ENCODE measurements at places on chromosomes 16 and 17.
A peak's percentile ranks its signal among the peaks of the same experiment; 100 is the strongest.

GRCh38 chr17:17567631-17568030 is 23.9 kb downstream of the PEMT start:
- no peak for DNase-seq

- no peak for DNase-seq
Measured at GRCh38 chr17:1067282-1067956, 70.5 kb downstream of the TIMM22 start.

GRCh38 chr17:153851-154250 is 16.5 kb downstream of the SCGB1C2 start:
- DNase-seq, result no peak

GRCh38 chr17:5680766-5681165 is 96.5 kb upstream of the NLRP1 start:
- DNase-seq, result no peak

- no peak for DNase-seq
Measured at GRCh38 chr16:5925850-5926249, 828.3 kb upstream of the EEF2KMT start.

DNA sequence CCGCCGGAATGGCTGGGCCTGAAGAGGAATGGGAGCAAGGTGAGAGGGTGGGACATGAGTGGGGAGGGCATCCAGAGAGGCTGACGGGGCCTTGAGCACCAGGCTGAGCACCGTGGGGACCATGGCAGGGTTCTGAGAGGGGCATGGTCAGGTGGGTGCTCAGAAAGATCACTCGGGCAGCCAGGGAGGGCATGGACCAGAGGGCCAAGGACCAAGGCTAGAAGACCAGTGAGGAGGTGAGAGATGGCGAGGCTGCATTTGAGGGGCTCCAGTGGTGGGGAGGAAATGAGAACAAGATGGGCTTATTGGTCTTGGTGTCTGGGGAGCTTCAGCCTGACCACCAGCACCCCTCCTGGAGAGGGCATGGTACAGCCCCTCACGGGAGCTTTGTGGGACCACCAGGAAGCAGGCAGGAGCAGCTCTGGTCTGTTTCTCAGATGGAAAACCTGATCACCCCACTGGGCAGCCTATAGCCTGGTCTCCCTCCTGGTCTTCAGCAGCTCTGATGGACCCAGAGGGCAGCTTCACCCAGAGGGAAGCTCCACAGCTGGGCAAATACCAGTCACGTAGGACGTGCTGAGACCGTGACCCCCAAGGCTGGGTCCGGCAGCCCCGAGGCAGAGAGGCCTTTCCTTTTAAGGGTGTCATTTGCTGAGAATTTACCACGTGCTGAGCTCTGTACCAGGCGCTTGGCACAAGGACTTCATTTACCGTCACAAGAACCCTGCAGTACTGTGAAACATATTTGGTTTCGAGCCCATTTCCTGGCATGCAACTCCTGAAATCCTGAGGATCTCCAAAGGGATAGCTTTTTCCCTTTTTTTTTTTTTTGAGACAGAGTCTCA is 11.4 kb upstream of the NCBP3 start:
- DNase-seq, result no peak

- DNase-seq, result no peak
Measured at GRCh38 chr16:63981639-63982038, 1140.2 kb downstream of the CDH11 start.

- no peak for DNase-seq
Measured at GRCh38 chr16:74720579-74720978, 19.9 kb upstream of the MLKL start.

DNA sequence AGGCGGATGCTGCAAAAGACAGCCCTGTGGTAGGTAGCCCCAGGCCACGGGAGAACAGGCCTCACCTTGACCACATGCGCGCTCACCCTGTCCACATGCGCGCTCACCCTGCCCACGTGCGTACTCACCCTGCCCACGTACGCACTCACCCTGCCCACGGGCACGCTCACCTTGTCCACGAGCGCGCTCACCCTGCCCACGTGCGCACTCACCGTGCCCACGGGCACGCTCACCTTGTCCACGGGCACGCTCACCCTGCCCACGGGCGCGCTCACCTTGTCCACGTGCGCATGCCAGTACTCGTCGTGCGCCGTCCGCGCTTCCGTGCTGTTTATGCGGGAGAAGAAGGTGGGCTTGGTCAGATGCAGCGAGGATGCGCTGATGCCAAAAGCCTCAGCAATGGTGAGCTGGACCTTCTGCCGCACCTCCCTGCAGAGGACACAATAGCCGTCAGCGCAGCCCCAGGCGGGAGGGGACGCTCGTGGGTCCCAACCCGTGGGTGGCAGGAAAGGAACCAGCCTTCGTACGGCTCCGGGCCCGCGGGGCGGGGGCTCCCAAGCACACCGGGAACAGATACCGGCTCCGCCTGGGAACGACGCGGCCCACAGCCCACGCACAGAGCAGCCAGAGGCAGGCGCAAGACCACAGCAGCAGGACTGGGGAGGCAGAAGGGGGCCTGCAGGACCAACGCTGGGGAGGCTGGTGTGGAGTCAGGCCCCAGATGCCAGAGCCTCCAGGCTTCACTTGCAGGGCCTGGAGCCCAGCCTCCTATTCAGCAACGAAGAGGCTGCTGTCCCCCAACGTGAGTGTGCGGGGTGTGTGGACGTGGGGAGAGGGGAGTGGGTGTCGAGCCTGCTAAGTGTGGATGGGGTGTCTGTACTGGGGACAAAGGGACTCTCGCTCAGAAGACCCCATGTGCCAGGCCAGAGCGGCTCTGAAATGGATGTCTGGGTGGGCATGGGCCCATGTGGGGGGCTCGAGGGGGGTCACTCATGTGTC is 14.2 kb upstream of the HEXD start:
- DNase-seq, result no peak

DNA sequence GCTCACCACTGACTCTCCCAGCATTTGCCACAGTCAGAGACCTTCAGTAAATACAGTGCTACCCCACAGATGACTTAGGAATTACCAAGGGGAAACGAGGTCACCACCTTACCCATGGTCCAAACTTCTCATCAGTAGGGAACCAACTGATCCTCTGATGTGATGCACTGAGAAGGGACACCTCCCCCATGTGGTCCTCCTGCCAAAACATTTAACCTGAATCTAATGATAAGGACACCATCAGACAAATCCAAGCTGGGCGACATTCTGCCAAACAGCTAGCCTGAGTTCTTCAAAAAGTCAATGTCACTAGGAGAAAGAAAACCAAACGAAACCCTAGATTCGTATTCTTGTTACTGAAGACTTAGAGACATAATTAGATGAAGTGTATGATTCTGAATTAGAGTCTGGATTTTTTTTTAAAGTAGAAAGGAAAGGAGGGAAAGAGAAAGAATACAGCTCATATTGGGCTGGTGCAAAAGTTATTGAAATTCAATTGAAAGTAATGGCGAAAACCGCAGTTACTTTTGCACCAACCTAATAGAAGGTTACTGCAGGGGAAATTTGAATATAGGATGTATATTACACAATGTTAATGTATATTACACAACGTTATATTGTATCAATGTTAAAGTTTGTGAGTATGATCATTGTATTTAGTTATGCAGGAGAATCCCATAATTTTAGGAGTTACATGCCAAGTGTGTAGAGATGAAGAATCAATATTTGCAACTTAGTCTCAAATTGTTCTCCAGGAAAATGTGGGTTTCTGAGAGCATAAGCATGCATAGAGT is 2.3 kb upstream of the CSNK2A2 start:
- no peak for DNase-seq

DNA sequence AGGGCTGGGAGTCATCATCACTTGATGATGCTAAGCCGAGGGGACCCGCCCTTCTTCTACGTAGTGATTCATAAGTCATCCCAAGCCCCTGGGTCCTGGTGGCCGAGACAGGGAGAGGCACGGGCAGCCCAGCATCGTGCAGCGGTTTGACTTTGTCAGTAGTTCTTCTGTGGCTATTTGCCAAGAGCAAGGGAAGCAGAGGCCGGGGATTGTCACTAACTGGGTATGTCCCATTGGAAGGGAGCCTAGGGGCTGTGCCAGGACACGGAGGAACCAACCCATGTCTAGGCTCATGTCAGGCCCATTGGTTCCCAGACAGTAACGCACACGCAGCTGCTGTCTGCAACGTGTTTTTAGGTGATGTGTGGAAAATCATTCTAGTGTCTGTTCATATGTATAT is 58.5 kb downstream of the ATP2C2 start:
- DNase-seq, result no peak

GRCh38 chr16:87734644-87735043 is 31.1 kb downstream of the KLHDC4 start:
- DNase-seq, result no peak

- peak; percentile 70 for DNase-seq
Measured at GRCh38 chr17:5422505-5422904, 2.5 kb downstream of the RPAIN start.

- peak; percentile 75 for DNase-seq
Measured at GRCh38 chr16:48556913-48557351, 53.0 kb downstream of the N4BP1 start.

- no peak for DNase-seq
Measured at GRCh38 chr17:81091774-81092517, 57.0 kb downstream of the BAIAP2 start.

GRCh38 chr16:14284371-14284770 is 213.3 kb downstream of the MRTFB start:
- no peak for DNase-seq

- DNase-seq, result no peak
Measured at GRCh38 chr16:69830534-69831211, 68.5 kb downstream of the WWP2 start.

DNA sequence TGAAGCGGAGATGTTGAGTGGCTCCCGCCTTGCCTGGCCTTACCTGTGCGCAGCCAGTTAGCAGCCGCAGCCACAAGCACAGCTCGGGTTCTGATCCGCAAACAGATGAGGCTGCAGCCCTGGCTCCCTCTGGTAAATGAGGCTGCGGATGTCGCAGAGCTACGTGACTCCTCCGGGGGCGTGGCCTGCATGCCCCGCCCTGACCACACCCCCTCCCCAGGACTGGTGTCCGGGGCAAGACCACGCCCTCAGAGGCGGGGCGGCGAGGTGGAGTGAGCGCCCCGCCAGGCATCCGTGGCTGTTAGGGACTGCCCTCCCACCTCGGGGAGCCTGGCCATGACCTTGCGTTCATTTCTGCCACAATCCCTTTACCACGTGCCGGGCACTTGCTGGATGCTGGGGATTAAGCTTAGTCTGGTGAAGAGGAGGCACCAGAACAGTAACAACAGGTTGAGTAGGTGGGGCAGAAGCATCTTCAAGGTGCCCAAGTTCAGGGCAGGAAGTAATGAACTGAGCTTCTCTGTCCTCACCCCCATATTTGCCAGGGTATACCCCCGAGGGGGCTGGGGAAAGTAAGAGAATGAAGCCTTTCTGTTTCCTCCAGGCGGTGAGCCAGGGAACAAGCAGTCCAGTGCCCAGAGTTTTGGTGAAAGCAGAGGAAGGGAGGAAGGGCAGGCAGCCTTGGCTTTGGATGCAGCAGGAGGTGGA is at the start of gene ALDOC:
TSS of gene ALDOC (minus strand) at position 138 of the 708 bp plus-strand sequence. CDS start 1,363 bp downstream, outside the sequence.
- peak; percentile 76 for DNase-seq

- DNase-seq, result no peak
Measured at GRCh38 chr16:80507538-80507937, 33.3 kb upstream of the DYNLRB2 start.

DNA sequence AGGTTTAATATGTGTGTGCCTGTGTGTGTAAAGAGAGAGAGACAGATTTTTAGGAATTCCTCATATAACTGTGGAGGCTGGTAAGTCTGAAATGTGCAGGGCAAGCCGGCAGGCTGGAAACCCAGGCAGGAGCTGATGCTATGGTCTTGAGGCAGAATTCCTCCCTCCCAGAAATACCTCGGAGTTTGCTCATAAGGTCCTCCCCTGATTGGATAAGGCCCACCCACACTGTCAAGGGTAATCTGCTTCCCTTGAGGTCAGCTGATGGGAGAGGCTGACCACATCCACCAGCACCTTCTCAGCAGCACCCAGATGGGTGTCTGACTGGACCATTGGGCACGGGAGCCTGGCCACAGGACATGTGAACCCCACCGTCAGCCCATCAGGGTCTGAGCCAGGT is 42.4 kb downstream of the C16orf95 start:
- DNase-seq, result no peak

GRCh38 chr16:828891-829290 is 28.4 kb upstream of the GNG13 start:
- DNase-seq, result no peak

GRCh38 chr16:80569440-80570105 is 28.8 kb downstream of the DYNLRB2 start:
- DNase-seq, result no peak

- no peak for DNase-seq
Measured at GRCh38 chr17:77421630-77421972, 280.8 kb downstream of the SEC14L1 start.

DNA sequence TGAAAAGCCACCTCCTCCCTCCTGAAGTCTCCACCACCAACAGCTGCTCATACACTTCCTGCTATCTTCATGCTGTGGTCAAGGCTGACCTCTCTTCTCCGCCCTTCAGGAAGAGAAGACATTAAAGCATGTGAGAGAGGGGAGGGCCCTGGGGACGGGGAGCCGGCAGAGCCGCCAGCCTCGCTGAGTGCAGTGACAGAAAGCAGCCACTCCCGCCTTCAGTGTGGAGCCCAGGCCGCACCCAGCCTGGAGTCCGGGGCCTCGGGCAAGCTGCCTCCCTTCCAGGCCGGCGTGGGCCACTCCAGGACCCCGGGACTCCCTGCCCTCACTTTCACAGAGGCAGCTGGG is 94.7 kb upstream of the TNRC6C start:
- DNase-seq, result no peak

DNA sequence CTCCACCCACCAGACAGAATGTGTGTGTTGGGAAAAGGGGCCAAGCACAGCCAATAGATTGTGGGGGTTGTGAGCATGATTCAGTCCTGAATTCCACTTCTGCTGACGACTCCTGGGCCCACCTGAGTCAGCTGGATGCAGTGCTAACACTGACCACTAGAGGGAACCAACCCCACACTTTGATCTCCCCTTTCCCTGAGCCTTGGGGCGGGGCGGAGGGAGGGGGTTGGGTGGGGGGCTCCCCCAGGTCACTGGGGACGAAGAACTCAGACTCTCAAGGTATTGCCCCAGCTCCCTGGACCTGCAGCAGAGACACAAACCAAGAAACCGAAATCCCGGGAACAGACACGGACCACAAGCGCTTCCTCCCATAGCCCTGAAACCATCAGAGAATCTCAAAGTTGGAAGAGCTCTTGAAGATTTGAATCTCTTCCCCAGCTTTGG is 621 bp upstream of the CSHL1 start:
- DNase-seq, result no peak

DNA sequence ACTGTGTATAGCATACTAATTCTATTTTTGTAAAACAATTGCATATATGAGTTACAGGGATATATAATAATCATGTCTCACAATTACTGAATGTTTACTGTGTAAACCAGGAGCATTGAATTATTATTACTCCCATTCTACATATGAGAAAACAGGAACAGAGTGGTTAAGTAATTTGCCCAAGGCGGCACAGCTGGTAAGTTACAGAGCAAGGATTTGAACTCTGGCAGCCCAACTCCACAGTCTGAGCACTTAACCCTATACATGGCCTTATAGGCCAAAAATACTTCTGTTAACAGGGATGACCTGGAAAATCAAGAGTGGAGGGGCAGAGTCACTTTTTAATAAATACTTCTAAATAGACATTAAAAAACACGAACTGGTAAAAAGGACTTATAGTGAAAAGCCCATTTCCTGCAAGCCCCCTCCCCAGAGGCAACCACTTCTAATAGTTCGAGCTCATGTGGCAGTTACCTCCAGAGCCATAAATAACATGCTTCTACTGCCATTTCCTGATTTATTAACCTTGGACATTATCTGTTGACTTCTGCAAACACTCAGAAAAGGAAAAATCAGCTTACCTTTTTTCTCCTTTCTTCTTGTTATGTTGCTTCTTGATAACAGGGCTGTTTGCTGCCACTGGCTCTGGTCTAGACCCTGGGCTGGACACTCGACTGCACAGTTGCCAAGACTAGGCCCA is 22.1 kb upstream of the ADGRG1 start:
- no peak for DNase-seq
